Activated CD4-positive, alpha-beta T cell treated with anti-CD3 and anti-CD28 coated beads, Interleukin-2, amount 10 ng/mL, durations not matched to agents 7 days and 5 days (primary cell): ENCODE measurements at places on chromosomes 16 and 17.
A peak's percentile ranks its signal among the peaks of the same experiment; 100 is the strongest.

GRCh38 chr16:88748364-88748763 is 36.7 kb downstream of the PIEZO1 start:
- H3K36me3 ChIP-seq = peaks cover 3% of the 10 kb centered on the region
- no peak overlapping the region for H3K4me3 ChIP-seq
- no peak overlapping the region for H3K27ac ChIP-seq
- peaks cover 34% of the 10 kb centered on the region for H3K4me1 ChIP-seq
- DNase-seq = no peak

GRCh38 chr16:47887496-47887895 is 268.3 kb downstream of the ABCC12 start:
- H3K27me3 ChIP-seq = peaks cover 10% of the 10 kb centered on the region
- H3K27ac ChIP-seq = no peak overlapping the region
- no peak overlapping the region for H3K4me3 ChIP-seq
- no peaks in the 10 kb centered on the region for H3K4me1 ChIP-seq

- no peaks in the 10 kb centered on the region for H3K27me3 ChIP-seq
- H3K4me1 ChIP-seq = no peaks in the 10 kb centered on the region
- H3K27ac ChIP-seq = no peak overlapping the region
These were observed 493.7 kb upstream of the ERCC4 start for GRCh38 chr16:13426269-13426668.

DNA sequence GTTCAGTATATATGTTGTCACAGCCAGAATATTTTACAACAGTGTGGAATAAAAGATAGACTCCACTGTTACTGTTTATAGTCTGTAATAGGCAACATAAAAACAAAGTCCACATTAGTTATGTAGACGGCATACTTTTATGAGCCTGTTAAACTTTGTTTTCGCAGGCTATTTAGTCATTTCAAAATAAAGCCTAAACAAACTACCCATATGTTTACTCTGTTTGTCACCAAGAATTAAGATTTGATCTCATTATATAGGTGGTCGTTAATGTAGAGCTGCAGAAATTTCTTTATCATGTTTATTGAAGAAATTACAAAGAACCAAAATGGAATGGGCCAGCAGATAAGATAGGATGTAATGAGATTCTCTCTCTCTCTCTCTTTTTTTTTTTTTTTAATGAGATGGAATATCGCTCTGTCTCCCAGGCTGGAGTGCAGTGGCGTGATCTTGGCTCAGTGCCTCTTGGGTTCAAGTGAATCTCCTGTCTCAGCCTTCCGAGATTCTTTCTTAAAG is 943.8 kb upstream of the SOX9 start:
- no peak for DNase-seq
- H3K27ac ChIP-seq = no peak overlapping the region
- H3K4me3 ChIP-seq = no peak overlapping the region
- H3K36me3 ChIP-seq = no peaks in the 10 kb centered on the region

- peaks cover 29% of the 10 kb centered on the region for H3K4me1 ChIP-seq
- H3K4me3 ChIP-seq = peak overlapping the region; percentile 66
- no peak for DNase-seq
- H3K27me3 ChIP-seq = peaks cover 33% of the 10 kb centered on the region
- no peak overlapping the region for H3K27ac ChIP-seq
- no peaks in the 10 kb centered on the region for H3K36me3 ChIP-seq
These were observed 232.7 kb downstream of the MRTFB start for GRCh38 chr16:14303639-14304394.

DNA sequence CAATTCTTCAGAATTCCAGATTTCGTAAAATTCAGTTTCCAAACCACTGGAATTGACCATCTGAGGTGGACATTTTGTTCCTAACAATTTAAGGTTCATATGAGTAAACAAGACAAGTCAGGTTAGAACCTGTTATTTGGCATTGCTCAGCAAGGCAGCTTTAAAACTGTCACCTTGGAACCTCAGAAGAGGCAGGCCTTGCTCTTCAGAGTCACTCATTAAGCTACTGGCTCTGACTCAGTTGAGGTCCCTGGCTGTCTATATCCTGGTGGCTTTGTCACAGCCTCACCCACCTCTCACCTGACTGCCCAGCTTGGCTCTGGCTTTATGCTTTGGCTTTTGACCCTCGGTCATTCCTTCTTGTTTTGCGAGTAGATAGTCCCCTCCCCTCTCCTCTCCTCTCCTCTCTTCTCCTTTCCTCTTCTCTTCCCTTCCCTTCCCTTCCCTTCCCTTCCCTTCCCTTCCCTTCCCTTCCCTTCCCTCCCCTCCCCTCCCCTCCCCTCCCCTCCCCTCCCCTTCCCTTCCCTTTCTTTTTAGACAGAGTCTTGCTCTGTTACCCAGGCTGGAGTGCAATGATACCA is 238.4 kb downstream of the SHISA9 start:
- H3K36me3 ChIP-seq = no peaks in the 10 kb centered on the region
- H3K27me3 ChIP-seq = no peaks in the 10 kb centered on the region
- no peak overlapping the region for H3K27ac ChIP-seq

DNA sequence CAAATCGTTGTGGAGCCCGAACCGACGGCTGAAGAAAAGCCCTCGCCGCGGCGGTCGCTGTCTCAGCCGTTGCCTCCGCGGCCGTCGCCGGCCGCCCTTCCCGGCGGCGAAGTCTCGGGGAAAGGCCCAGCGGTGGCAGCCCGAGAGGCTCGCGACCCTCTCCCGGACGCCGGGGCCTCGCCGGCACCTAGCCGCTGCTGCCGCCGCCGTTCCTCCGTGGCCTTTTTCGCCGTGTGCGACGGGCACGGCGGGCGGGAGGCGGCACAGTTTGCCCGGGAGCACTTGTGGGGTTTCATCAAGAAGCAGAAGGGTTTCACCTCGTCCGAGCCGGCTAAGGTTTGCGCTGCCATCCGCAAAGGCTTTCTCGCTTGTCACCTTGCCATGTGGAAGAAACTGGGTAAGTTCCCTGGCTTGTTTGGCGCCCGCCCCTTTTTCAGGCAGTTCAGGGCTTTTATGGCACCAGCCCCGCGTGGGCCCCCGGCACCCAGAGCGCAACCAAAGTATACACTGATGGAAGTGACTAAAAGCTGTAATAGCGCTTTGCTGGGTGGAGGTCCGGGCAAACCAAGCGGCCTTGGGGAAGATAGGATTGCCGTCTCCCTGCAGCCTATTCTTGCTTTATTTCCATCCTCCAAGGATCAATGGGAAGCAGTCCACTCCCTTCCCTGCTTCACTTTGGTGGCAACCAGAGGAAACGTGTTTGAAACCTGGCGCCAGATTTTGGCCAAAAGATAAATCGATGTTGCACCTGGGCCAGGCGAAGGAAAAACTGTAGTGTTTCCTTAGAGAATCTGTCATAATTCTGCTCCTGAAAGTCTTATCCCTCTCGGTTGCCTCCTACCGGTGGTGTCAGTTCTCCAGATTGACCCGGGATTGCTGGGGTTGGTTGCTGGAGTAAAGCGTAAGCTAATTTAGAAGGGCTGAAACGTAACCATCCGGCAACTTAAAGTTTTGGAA is 775 bp downstream of the PPM1D start:
- H3K27ac ChIP-seq = peak overlapping the region; percentile 93
- peaks cover 43% of the 10 kb centered on the region for H3K4me1 ChIP-seq
- peaks cover 12% of the 10 kb centered on the region for H3K36me3 ChIP-seq
- peak; percentile 70 for DNase-seq
- peak overlapping the region; percentile 89 for H3K4me3 ChIP-seq
- no peaks in the 10 kb centered on the region for H3K27me3 ChIP-seq

DNA sequence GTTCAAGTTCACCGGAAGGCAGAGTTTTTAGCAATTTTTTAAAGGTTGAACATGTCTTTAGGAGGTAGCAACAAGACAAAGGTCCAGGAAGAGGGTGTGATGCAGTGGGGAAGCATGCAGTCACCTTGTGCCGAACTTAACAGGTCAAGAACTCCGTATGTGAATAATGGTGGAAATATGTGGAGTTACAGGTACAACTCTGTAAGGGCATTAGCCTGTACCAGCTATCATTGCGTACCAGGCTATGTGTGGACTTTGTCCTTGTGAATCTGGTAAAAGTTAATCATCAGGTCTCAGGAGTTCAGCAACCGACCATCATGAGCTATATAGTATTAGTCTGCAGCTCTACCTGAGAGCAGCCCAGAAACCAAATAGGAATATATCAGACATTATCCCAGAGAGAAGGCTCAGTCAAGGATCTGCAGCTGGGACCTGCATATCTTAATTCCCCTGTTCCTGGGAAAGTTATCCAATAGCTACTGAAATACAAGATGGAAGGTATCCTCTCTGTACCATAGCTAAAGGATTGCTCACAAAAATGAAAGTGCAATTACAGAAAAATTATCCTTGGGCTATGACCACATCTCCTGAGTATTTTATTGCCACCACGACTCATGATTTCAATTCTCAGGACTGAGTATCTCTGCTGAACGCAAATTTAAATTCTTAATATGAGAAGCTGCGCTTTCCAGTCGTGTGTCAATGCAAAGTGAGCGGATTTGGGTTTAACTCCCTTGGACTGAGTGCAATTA is 469.3 kb downstream of the CDH13 start:
- no peak for DNase-seq
- no peak overlapping the region for H3K4me3 ChIP-seq
- no peak overlapping the region for H3K27ac ChIP-seq
- no peaks in the 10 kb centered on the region for H3K36me3 ChIP-seq

DNA sequence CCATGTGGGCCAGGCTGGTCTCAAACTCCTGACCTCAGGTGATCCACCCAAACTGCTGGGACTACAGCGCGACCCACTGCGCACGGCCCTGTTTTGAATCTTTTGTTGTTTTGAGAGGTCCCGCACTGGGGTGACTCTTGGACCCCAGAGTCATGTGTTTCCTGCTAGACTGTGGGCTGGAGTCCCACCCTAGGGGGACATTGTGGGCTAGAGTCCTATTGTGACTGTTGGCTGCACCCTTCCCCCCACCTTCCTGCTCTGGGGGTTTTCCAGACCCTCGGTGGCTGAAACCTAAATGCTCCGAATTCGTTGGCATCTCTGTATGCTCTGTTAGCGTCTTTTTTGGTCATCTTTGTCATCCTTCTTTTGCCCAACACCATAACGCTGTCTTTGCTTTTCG is 16.0 kb downstream of the NUPR1 start:
- DNase-seq = no peak
- peaks cover 4% of the 10 kb centered on the region for H3K4me1 ChIP-seq
- no peaks in the 10 kb centered on the region for H3K27me3 ChIP-seq
- H3K27ac ChIP-seq = no peak overlapping the region
- no peaks in the 10 kb centered on the region for H3K36me3 ChIP-seq
- no peak overlapping the region for H3K4me3 ChIP-seq

DNA sequence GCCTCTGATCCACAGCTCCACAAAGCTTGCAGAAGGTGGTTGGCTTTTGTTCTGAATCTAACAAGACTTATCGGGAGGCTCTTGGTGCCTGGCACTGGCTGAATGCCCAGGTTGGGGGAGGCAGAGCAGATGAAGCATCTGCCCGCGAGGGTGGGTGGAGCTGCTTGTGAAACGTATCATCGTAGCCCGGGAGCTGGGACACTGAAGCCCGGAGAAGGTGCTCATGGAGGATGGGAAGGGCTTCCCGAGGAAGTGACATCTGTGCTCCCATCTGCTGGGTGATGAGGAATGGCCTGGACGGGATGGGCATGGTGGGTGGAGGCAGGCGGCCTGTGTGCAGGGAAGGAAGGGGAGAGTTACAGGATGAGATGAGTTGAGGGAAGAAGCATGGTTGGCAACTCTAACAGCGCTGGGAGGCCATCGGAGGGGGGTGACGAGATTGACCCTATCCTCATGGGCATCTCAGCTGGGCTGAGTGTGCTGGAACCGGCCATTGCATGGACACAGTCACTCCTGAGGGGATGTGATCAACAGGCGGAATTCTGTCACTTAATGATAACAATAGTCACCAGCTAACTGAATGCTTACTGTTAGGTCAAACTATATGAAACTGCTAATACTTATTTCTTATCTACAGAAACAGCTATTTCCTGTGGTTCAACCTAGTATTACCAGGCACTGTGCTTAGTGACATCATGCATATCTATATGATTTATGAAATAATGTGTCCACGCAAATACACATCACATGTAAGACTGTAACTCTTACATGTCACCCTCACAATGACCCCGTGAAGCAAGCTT is 102.7 kb downstream of the ABCC6 start:
- no peak overlapping the region for H3K4me3 ChIP-seq
- no peak overlapping the region for H3K27ac ChIP-seq
- no peaks in the 10 kb centered on the region for H3K27me3 ChIP-seq

- DNase-seq = peak; percentile 75
- H3K36me3 ChIP-seq = peaks cover 30% of the 10 kb centered on the region
- H3K4me1 ChIP-seq = peaks cover 65% of the 10 kb centered on the region
- peak overlapping the region; percentile 94 for H3K27ac ChIP-seq
- peak overlapping the region; percentile 68 for H3K4me3 ChIP-seq
These were observed 13.7 kb downstream of the PITPNC1 start for GRCh38 chr17:67390646-67391361.

GRCh38 chr17:16406742-16407674 is 8.4 kb upstream of the TRPV2 start:
- H3K36me3 ChIP-seq = no peaks in the 10 kb centered on the region
- peaks cover 16% of the 10 kb centered on the region for H3K27me3 ChIP-seq
- peaks cover 7% of the 10 kb centered on the region for H3K4me1 ChIP-seq
- no peak for DNase-seq
- no peak overlapping the region for H3K4me3 ChIP-seq
- no peak overlapping the region for H3K27ac ChIP-seq

- H3K4me1 ChIP-seq = peaks cover 27% of the 10 kb centered on the region
- no peak for DNase-seq
- H3K4me3 ChIP-seq = no peak overlapping the region
- peaks cover 9% of the 10 kb centered on the region for H3K36me3 ChIP-seq
- peaks cover 6% of the 10 kb centered on the region for H3K27me3 ChIP-seq
These were observed 3.3 kb upstream of the HELZ start for GRCh38 chr17:67248291-67248690.

DNA sequence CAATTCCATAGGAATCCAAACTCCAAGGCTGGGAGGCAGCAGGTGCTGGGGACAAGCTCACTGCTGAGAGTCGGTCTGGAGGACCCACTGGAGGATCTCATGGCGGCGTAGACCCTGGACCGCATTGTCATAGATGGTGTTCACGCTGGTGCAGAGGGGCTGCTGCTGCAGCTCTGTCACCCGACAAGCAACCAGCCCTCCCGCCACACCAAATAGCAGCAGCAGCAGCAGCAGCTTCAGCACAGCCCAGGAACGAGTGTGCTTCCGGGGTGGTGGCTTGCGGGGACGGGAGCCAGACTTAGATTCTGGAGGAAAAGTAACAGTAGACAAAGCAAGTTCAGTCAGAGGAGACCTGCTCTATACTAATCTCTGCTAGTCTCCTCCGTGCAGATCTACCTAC is 9.9 kb downstream of the EME1 start:
- no peak overlapping the region for H3K4me3 ChIP-seq
- H3K36me3 ChIP-seq = peaks cover 64% of the 10 kb centered on the region
- DNase-seq = no peak
- no peaks in the 10 kb centered on the region for H3K4me1 ChIP-seq

- no peak overlapping the region for H3K4me3 ChIP-seq
- H3K36me3 ChIP-seq = no peaks in the 10 kb centered on the region
- H3K4me1 ChIP-seq = no peaks in the 10 kb centered on the region
- no peaks in the 10 kb centered on the region for H3K27me3 ChIP-seq
These were observed 47.4 kb downstream of the TEKT5 start for GRCh38 chr16:10647264-10647720.
